ENCODE measurements at places on chromosomes 13 and 19. TPM values are rescaled to one million over a fixed set of nuclear protein-coding genes. Genes with fewer than 3 reads are reported as not detected.
A peak's percentile ranks its signal among the peaks of the same experiment; 100 is the strongest.

HSH2D gene
- not detected for total RNA-seq

GRCh38 chr19:7858109-7858770, 15.9 kb downstream of the PRR36 start:
- no peak for DNase-seq

DNA sequence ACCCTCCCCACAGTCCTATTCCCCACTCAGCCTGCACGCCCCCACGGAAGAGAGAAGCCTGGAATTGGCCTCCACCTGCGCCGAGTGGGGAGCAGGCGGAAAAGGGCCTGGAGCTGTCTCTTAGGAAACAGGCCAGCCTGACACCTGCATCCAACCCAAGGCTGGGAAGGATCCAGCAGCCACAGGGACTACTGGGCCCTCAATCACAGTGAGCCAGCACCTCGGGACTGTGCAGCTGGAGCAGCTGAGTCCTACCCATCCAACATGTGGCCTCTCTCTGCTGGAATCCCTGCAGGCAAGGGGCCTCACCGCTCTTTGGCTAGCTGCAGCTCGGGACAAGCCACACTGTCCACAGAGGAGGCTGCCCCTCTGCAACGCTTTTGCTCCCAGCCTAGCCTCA, 8.3 kb upstream of the EPHX3 start:
- DNase-seq = no peak

- no peak for DNase-seq
These were observed at the start of gene LILRB4 for GRCh38 chr19:54662730-54663129. TSS of gene LILRB4 (plus strand) at chr19:54662985. CDS start at chr19:54663034, 49 bp downstream.

- no peak for DNase-seq
These were observed 75.6 kb downstream of the SCEL start for GRCh38 chr13:77611068-77611467.

- DNase-seq = no peak
These were observed 21.4 kb downstream of the UHRF1 start for GRCh38 chr19:4930664-4931063.

GRCh38 chr19:7366701-7367420, 18.1 kb downstream of the ARHGEF18 start:
- peak; percentile 32 for DNase-seq

DNA sequence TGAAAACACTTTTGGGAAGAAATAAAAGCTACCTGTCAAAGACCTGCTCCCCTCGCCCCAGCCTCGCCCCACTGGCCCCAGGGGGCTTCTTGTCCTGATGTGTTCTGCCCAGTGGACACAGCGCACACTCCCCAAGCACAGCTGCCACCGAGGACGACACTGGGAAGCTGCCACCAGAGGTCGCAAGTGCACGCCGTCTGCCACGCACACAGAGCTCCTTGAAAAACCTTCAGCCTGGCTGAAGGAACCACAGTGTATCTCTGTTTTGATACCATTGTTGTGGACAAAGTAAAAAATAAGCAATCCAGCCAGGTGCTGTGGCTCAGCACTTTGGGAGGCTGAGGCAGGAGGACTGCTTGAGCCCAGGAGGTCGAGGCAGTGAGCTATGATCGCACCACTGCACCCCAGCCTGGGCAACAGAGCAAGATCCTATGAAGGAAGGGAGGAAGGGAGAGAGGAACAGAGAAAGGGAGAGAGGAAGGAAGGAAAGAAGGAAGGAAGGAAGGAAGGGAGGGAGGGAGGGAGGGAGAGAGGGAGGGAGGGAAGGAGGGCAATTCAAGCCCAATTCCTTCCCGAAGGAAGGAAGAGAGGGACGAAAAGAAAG, 57.3 kb downstream of the CEBPG start:
- DNase-seq = peak; percentile 65
